Lower lobe of right lung (tissue), 2 donors: ENCODE measurements at places on chromosomes 11 and 22. TPM values are rescaled to one million over a fixed set of nuclear protein-coding genes. Genes with fewer than 3 reads are reported as not detected.

Gene MS4A6A
- total RNA-seq: 176 TPM

GRCh38 chr22:29816980-29817379, 21.1 kb downstream of the ASCC2 start:
- no peak for DNase-seq
- H3K27me3 ChIP-seq: no peaks in the 10 kb centered on the region

DNA sequence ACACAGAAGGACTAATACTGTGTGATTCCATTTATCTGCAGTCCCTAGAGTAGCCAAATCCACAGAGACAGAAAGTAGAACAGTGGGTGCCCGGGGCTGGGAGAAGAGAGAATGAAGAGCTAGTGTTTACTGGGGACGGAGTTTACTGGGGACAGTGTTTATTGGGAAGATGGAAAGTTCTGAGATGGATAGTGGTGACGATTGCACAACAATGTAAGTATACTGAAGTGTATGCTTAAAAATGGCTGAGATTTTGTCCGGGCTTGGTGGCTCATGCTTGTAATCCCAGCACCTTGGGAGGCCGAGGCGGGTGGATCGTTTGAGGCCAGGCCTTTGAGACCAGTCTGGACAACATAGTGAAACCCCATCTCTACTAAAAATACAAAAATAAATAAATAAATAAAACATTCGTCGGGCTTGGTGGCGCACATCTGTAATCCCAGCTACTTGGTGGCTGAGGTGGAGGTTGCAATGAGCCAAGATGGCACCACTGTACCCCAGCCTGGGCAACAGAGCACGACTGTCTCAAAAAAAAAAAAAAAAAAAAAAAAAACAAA, 132.4 kb downstream of the CTTN start:
- no peak overlapping the region for H3K4me3 ChIP-seq
- H3K36me3 ChIP-seq: no peaks in the 10 kb centered on the region
- no peak overlapping the region for H3K27ac ChIP-seq
- DNase-seq: no peak
- H3K4me1 ChIP-seq: peaks cover 3% of the 10 kb centered on the region

- no peaks in the 10 kb centered on the region for H3K27me3 ChIP-seq
- H3K4me3 ChIP-seq: peak overlapping the region; percentile 37
- H3K4me1 ChIP-seq: peaks cover 100% of the 10 kb centered on the region
- peak overlapping the region; percentile 98 for H3K27ac ChIP-seq
- peak; percentile 35 for DNase-seq
- H3K36me3 ChIP-seq: peaks cover 83% of the 10 kb centered on the region
Measured at GRCh38 chr22:46089426-46090035, 60.8 kb upstream of the PPARA start.

DNA sequence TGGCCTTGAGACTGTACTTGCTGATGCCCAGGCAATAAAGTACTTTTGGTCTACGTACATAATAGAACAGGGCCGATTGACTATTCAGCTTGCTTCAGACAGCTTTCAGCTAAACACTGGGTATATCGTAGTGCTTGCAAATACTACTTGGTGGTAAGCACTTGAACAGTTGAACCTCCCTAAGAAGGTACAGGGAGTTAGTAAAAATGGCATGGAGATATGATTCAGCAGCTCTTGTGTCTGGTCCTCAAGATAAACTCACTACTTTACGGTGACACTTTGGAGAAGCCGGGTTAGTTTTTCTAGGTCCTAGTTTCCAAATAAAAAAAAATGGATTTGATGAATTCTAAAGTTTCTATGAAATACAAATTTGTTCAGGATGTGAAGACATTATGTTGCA, 7.3 kb downstream of the CCDC117 start:
- no peak overlapping the region for H3K27ac ChIP-seq
- peaks cover 89% of the 10 kb centered on the region for H3K36me3 ChIP-seq
- DNase-seq: no peak
- H3K27me3 ChIP-seq: no peaks in the 10 kb centered on the region

GRCh38 chr11:71173709-71174108, 78.7 kb downstream of the SHANK2 start:
- H3K27ac ChIP-seq: no peak overlapping the region
- DNase-seq: no peak
- no peaks in the 10 kb centered on the region for H3K36me3 ChIP-seq
- no peaks in the 10 kb centered on the region for H3K4me1 ChIP-seq

Gene MB
- total RNA-seq: 0.86 TPM

DNA sequence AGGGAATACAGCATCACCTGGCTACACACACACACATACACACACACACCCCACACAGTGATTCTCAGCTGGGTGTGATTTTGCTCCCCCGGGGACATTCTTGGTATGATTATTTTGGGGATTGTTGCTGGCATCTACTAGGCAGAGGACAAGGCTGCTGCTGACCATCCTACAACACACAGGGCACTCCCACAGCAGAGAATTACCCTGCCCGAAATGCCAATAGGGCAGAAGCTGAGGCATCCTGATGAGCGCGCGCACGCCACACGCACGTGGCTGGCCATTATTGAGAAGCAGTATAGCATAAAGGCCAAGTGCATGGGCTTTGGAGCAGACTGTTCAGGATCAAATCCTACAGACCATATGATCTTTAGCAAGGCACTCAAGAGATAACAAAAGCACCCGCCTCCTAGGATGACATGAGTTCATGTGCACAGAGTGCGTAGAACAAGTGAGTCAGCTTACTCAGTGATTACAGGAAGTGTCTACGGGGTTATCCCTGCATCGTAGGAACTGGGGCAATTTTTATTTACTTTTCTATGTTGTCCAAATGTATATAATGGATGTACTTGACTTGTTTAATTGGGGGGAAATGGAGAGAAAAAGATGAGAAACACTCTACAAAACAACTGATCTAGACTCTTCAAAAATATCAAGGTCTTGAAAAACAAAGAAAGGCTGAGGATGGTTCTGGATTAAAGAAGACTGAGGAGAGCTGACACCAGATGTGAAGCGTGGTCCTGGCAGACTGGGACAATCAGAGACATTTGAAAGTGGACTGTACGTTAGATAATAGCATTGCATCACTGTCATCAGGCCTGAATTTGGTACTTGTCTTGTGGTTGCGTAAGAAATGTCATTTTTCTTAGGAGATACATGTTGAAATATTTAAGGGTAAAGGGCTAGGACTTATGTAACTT, 7.2 kb upstream of the EHD1 start:
- no peaks in the 10 kb centered on the region for H3K36me3 ChIP-seq
- H3K4me1 ChIP-seq: peaks cover 31% of the 10 kb centered on the region
- H3K27ac ChIP-seq: peak overlapping the region; percentile 21
- H3K27me3 ChIP-seq: no peaks in the 10 kb centered on the region

Gene PKP3
- 23.1 TPM for total RNA-seq

DNA sequence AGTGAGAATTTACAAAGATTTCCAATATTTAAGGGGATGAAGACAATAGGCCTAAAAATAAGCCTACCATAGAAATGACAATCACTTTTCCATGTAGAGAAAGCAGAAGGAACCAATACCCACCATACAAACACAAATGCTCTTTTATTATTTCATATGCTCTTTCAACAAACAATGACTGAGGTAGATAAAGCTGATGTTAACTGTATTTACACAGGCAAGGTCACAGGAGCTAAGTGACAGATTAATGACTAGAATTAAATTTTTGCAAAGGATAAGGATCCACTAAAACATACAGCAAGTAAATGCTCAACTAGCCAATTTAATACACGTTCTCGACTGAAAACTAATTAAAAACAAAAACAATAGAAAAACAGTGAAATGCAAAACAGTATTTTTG, 34.2 kb downstream of the PICALM start:
- peaks cover 15% of the 10 kb centered on the region for H3K36me3 ChIP-seq
- DNase-seq: no peak
- H3K27me3 ChIP-seq: no peaks in the 10 kb centered on the region
- no peak overlapping the region for H3K4me3 ChIP-seq

DNA sequence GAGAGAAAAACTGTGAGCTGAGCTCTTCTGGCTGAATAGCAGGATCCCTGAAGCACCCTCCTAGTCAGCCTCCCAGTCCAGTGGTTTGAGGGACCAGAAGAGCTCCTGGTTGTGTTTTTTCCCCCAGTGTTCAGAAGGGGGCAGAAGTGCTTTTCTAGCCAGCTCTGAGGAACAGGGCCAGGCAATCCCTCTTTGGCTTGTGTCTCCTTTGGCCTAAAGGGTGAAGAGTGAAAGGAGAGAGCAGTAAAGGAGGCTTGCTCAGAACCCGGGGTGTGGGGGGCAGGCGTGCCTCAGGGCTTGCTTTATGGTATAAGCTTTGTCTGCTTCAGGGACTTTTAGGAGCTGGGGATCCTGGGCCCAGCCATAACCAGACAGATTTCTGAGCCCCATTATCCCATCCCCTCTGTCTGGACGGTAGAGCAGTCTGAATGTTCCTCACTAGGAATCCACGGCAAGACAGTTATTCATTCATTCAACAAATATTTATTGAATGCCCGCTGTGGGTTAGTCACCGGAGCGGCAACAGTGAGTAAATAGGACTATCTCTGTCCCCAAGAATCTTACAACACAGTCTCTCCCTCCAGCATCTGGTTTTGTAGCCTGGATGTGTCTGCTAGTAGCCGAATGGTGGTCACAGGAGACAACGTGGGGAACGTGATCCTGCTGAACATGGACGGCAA, 14.5 kb downstream of the ACP2 start:
- no peak overlapping the region for H3K4me3 ChIP-seq
- H3K27me3 ChIP-seq: no peaks in the 10 kb centered on the region
- no peak for DNase-seq
- H3K36me3 ChIP-seq: peaks cover 53% of the 10 kb centered on the region
- peak overlapping the region; percentile 13 for H3K27ac ChIP-seq

Gene PIH1D2
- total RNA-seq: 6.4 TPM

DNA sequence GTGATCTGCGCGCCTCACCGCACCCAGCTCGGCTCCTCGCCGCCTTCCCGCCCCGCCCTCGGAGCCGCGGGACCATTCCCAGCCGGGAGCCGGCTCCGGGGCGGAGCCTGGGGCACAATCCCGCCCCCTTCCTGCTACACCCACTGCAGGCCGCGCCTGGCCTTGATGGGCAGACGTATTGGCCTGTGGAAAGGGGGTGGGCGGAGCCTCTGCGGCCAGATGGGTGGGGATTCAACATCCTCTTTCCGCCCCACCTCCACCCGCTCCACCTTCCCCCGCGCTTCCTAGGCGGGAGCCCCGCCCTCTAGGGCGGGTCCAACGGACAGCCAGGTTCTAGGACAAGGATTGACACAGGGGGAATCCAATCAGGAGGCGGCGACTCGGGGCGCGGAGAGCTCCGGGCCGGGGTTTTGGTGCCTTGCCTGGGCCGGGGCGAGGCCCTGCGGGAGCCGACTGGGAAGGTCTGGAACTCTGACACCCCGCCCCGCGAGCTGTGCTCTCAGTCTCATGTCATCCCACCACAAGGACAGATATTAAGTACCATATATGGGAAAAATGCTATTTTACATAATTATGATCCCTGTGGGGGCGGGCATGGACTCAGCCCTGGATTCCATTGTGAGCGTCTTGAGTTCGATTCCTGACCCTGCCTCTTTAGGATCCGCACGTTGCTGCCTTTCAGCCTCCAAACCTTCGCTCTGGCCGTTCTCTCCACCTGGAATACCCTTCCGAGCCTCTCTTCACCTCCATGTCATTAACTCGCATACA, at the start of gene MYH9:
TSS of gene MYH9 (minus strand) at position 9 of the 768 bp plus-strand sequence. CDS start 38,731 bp downstream, outside the sequence.
- peaks cover 42% of the 10 kb centered on the region for H3K4me1 ChIP-seq
- peak within 1 kb of the TSS; percentile 84 for H3K4me3 ChIP-seq
- peaks cover 10% of the 10 kb centered on the region for H3K36me3 ChIP-seq
- DNase-seq: peak; percentile 100

- H3K36me3 ChIP-seq: no peaks in the 10 kb centered on the region
- no peak for DNase-seq
- no peak overlapping the region for H3K4me3 ChIP-seq
Measured at GRCh38 chr22:34604312-34604711, 461.6 kb upstream of the ISX start.

- H3K36me3 ChIP-seq: no peaks in the 10 kb centered on the region
- no peak overlapping the region for H3K27ac ChIP-seq
- no peak overlapping the region for H3K4me3 ChIP-seq
Measured at GRCh38 chr11:73374151-73374550, 2.0 kb upstream of the RELT start.

GRCh38 chr11:98559961-98560360, 460.8 kb upstream of the CNTN5 start:
- no peaks in the 10 kb centered on the region for H3K36me3 ChIP-seq
- H3K27me3 ChIP-seq: no peaks in the 10 kb centered on the region
- H3K4me3 ChIP-seq: no peak overlapping the region
- H3K27ac ChIP-seq: no peak overlapping the region
- DNase-seq: no peak
- no peaks in the 10 kb centered on the region for H3K4me1 ChIP-seq

Gene SLC6A5
- not detected for total RNA-seq

- H3K27me3 ChIP-seq: no peaks in the 10 kb centered on the region
- H3K27ac ChIP-seq: no peak overlapping the region
- no peak overlapping the region for H3K4me3 ChIP-seq
- H3K4me1 ChIP-seq: no peaks in the 10 kb centered on the region
Measured at GRCh38 chr11:71977090-71977489, 21.6 kb upstream of the IL18BP start.

Gene OR8G5
- total RNA-seq: 0.35 TPM

GRCh38 chr11:115644856-115645255, 140.6 kb upstream of the CADM1 start:
- no peaks in the 10 kb centered on the region for H3K36me3 ChIP-seq
- no peak overlapping the region for H3K4me3 ChIP-seq
- H3K27ac ChIP-seq: no peak overlapping the region
- no peak for DNase-seq
- peaks cover 10% of the 10 kb centered on the region for H3K27me3 ChIP-seq
- H3K4me1 ChIP-seq: no peaks in the 10 kb centered on the region

- H3K27ac ChIP-seq: no peak overlapping the region
- H3K27me3 ChIP-seq: no peaks in the 10 kb centered on the region
- H3K4me3 ChIP-seq: no peak overlapping the region
- no peaks in the 10 kb centered on the region for H3K36me3 ChIP-seq
- no peak for DNase-seq
Measured at GRCh38 chr11:20353829-20354434, 9.6 kb upstream of the HTATIP2 start.

Gene CLMP
- total RNA-seq: 15.1 TPM

Gene KCNQ1OT1
- total RNA-seq: 1.6 TPM
